ENCODE measurements at places on chromosomes 11 and 22.

DNA sequence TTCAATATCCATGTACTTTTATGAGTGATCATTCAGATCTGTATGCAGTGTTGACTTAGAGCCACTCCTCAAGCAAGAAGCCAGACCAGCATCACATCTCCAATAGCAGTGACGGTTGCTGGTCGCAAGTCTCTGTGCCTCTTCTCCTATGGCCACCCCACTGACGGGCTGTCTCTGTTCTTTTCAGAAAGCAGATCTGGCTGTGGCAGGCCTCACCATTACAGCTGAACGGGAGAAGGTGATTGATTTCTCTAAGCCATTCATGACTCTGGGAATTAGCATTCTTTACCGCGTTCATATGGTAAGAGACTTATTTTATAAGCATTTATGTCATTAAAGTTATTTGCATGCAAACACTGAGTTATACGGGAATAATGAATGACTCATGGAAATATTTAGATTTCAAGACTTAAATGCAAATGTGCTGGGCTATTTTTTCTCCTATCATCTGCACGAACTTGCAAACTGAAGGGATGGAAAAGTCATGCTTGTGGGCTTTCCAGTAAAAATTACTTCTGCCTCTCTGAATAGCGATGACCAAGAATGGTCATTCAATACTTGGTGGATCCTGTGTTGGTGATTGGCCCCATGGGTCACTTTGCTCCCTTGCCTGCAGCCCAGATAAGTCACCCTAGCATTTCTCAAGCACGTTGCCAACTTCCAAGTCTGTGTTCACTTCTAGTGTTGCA lies 83.6 kb upstream of the TBCEL start:
- no peak for DNase-seq

- DNase-seq = no peak
Measured at GRCh38 chr11:133078012-133078411, 454.3 kb downstream of the OPCML start.

DNA sequence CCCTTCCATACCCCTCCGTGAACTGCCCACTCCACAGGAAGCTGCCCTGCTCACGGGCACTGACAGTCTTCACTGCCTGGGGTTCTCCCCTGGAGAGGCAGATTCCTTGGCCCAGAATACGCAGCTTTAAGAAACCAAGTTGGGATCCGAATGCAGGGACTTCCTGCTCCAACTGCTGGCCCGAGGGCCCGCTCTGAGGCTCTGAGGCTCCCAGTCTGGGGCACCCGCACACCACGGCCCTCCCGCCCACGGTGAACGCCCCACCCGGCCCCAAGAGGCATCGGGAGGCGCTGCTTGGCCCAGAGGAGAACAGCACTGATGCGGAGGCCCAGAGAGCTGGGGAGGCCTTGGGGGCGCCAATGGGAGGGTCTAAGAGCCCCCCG lies 42.3 kb downstream of the IGF2 start:
- no peak for DNase-seq

DNA sequence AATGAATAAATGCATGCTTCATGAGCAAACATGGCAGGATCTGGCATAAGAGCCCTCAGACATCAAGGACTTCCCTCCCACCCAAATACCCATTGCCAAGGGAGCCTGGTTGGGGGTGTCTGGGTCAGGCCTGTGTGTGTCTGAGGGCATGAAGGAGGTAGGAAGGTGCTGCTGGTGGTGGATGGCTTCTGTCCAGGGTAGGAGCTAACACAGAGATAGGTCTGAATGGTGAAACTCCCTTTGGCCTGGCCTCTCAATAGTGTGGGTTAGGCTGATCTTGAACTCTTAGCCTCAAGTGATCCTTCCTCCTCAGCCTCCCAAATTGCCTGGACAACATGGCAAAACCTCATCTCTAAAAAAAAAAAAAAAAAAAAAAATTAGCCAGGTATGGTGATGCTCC lies 2.8 kb downstream of the AMPD3 start:
- no peak for DNase-seq

- DNase-seq = no peak
Measured at GRCh38 chr11:46222490-46223251, 54.8 kb upstream of the CREB3L1 start.

DNA sequence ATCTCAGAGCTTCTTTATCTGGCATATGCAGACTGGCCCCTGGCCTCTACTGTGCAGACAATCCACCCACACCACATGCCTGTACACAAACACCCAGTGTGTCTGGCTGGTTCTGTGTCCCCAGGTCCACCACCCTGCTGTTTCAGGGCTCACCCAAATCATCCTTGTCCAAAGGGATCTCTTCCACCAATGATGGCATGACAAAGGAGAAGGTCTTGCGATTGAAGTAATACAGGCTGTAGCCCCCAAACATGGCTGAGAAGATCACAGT lies 1.7 kb downstream of the SLC37A4 start:
- no peak for DNase-seq

DNA sequence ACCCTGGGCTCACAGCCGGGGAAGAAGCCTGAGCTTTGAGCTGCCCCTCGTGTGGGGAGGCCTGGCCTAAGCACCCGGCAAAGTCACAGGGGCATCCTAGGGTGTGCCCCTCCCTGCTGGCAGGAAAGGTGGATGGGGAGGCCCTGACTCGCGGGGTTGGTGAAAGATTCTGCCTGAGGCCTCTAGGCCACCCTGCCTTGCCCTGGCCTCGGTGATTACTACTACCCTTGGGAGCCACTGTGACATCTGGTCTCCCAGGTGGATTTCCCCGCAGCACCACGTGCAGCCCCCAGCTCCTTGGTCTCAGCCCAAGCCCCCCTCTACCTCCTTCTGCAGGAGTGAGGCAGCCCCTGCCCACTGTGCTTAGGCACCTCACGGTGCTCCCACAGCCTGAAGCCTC lies 23.9 kb downstream of the GNAZ start:
- DNase-seq = no peak
